ENCODE measurements at places on chromosomes 5 and 9.

DNA sequence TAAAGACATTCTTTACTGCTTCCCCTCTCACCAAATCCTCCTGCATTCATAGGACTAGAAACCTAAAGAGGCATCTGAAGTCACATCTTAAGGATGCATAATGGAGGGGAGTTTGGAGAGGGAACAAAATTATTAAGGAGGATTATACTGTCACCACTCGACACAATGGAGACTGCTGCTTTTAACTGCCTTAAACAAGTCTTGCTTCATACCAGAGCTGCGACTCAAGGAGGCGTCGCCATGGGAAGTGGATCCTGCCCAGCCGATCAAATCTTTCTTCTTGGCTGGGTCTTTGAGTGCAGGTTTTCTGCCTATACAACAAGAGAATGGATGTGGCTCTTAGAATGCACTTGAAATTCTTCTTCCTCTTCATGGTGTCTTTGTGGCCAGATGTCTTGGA is 66.7 kb upstream of the FOXE1 start:
- DNase-seq: no peak

- DNase-seq: no peak
Measured at GRCh38 chr5:134059758-134060495, 54.6 kb upstream of the TCF7 start.

GRCh38 chr9:109886617-109887016 is 106.6 kb downstream of the PALM2AKAP2 start:
- no peak for DNase-seq

DNA sequence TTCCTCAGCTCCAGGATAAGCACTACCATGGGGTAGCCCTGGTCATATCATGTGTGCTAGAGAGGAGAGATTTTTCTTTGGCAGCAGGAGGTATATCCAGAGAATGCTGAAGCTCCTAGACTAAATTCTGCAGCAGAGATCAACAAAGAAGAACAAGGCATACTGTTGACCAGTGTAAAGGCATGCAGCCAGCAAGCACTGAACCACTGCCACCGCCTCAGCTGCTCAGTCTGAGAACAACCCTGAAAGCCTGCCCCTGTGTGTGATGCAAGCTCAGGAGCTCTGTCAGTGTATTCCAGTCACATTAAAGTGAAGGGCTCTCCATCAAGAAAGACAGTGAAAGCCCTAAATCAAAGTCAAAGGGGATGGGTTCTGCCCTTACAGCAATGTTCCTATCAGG is 439.5 kb upstream of the CD180 start:
- no peak for DNase-seq
